ENCODE measurements at places on chromosomes 2 and 18.

GRCh38 chr2:96860065-96861029 lies 2.5 kb upstream of the ANKRD39 start:
- no peak for DNase-seq

- DNase-seq = no peak
These were observed 176.6 kb upstream of the CREB1 start for GRCh38 chr2:207352978-207353671.

GRCh38 chr2:200329798-200330197 lies 23.3 kb downstream of the SPATS2L start:
- no peak for DNase-seq

GRCh38 chr18:3121259-3121658 lies 98.5 kb downstream of the MYOM1 start:
- no peak for DNase-seq

- DNase-seq = no peak
These were observed 96.0 kb downstream of the HNMT start for GRCh38 chr2:138060301-138060635.

DNA sequence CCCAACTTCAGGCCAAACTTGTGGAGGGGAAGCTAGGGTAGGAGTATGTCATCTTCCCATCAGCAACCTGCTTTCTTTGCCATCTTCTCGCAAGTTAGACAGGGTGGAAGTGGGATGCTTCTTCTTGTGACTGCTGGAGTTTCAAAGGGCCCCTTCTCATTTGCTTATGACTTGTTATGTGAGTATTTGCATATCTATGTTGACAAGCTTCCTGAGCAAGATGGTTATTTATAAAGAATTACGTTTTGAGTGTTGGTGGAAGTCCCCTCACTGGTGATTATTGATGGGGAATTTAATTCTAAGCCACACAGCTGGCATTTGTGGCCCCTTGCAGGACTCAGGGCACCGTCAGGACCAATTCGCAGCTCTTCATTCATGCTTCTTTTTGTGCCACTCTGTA lies 791.0 kb downstream of the LRRTM4 start:
- no peak for DNase-seq

- no peak for DNase-seq
These were observed 8.5 kb downstream of the EVA1A start for GRCh38 chr2:75552222-75552621.

- no peak for DNase-seq
These were observed 2.0 kb downstream of the SLC38A11 start for GRCh38 chr2:164953279-164953678.

DNA sequence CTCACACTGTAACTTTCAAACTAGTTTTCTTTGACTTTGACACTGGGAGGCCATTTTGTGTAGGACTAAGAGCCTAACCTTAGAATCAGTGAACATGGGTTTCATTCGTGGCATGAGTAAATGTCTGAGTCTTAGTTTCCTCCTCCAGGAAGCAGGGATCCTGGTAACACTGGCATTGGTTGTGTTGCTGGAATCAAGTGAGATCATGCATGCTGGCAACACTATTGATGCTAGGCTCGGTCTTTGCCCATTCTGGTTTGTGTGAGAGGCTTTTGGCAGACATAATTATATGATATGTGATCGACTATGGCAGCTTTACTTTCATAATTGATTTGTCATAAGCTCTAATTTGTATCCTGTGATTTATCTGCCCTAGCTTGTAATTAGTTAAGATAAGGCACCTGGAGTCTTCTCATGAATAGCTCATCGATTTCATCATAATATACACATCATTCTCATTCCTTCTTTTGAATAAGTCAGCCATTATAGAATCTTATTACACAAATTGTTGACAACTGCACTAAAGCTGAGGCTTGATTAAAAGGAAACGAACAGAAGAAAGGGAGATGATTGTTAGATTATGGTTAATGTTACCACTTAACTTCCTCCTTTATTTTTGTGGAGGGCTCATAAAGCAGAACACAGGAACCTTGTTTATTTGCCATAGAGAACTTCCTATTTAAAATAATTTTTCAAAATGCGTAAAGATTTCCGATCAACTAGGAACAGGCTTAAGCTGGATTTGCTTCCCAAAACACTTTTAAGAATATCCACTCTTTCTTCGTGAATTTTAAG lies 12.6 kb downstream of the PPP1R1C start:
- peak; percentile 90 for DNase-seq

GRCh38 chr18:77079088-77079487 lies 53.5 kb downstream of the MBP start:
- DNase-seq = no peak

DNA sequence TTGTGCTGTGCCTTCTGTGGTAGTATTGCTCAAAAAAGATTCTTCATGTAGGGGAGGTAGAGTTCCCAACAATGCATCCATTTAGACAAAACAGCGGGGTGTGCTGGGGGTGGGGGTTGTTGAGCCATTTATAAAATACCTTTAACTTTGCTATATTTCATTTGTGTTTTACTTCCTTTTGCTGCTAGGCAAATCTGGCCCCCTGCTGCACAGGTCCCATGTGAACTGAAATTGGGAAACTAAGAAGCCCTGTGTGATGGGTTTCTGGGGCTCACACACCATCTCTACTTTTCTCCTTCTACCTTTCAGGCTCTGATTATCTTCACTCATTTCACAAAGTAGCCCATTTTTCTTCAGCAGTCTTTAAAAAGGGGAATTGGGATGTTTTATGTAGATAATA lies 52.7 kb upstream of the ITGA4 start:
- DNase-seq = no peak

GRCh38 chr2:29097569-29097968 lies 17.6 kb upstream of the CLIP4 start:
- DNase-seq = no peak

GRCh38 chr2:36993841-36994620 lies 27.7 kb upstream of the STRN start:
- DNase-seq = no peak

DNA sequence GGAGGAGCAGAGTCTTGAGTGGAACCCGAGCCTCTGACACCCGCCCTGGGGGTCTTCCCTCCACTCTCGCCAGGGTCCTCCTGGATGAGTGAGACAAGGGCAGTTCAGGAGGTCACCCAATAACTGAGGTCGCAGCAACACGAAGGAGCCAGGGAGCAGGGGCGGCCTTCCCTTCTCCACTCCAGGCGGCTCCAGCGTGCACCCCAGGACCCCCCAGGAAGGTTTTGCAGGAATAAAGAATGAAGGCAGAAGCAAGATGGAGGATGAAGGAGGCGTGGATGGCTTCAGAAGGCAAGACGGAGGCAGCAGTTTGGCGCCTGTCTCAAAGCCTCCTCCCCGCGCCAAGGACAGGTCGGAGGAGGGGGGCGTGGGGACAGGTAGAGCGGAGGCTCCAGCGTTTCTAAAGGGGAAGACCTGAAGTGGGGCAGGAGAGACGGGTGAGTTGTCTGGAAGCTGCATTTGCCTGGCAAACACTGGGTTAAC lies 579 bp upstream of the ITM2C start:
- no peak for DNase-seq

DNA sequence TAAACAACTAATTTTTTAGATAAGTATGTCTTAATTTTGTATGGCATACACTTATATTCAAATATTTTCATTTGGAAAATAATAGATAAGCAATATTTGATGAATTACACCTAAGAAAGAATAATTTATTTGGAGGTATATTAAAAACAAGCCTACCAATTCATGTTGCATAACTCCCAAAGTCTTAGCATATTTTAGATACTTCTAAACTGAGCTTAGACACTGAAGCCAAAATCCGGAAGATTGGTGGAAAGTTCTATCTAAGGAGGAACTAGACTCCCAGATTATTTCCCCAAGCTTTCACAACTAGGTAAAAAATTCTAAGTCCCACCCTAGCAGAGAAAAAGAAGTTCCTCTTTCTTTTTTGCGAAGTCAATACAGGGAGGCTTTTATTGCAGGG lies 221.0 kb upstream of the MMADHC start:
- no peak for DNase-seq

DNA sequence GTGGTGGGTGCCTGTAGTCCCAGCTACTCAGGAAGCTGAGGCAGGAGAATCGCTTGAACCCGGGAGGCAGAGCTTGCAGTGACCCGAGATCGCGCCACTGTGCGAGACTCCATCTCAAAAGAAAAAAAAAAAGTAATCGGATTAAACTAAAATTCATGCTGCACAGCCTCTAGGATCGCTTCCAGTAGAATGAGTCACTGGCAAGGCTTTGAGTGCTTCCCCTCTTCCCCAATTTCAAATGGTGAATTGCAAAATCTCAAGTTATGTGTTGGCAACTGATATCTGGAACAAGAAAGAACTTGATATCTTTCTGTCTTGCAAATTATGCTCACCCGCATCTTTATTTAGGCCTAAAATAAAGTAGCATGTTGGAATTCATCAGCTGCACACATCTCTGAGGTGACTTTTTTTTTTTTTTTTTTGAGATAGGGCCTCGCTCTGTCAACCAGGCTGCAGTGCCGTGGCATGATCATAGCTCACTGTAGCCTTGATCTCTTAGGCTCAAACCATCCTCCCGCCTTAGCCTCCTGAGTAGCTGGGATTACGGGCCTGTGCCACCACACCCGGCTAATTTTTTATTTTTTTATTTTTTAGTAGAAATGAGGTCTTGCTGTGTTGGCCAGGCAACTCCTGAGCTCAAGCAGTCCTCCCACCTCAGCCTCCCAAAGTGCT lies 12.7 kb downstream of the TTC39C start:
- no peak for DNase-seq

GRCh38 chr2:223203971-223204929 lies 152.3 kb downstream of the KCNE4 start:
- no peak for DNase-seq

GRCh38 chr2:126317790-126318431 lies 338.0 kb upstream of the GYPC start:
- no peak for DNase-seq

DNA sequence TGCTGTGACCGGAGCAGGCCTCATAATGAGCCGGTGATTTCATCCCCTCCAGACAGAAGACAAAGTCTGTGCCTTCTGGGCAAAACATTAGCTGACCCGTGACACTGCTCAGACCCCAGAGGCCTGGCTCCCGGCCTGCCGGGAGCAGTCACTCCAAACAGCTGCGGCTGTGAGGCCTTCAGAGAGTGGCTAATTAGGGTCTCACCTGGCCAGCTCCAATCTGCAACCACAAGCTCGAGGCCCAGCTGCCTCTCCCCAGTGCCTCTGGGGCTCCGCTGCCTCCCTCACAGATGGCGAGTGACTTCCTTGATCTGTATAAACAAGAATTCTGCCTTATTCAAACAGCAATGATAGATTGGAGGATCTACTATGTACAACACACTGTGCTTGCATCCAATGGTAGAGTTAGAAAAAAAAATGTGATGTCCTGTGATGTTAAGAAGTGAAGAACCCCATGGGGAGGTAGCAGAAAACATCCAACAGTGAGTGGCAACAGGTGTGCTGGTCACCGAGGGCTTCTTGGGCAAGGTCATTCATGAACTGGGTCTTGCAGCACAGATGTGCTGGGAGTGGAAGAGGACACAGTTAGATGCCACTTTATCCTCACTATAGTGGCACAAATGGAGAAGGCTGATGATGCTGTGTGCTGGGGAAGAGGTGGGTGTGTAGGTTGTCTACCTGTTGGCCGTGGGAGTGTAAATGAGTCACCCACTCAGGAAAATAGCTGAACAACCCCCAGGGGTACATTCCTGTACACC lies 98.2 kb upstream of the ASAP2 start:
- peak; percentile 43 for DNase-seq

GRCh38 chr2:147198651-147199171 lies 646.1 kb upstream of the ACVR2A start:
- no peak for DNase-seq

DNA sequence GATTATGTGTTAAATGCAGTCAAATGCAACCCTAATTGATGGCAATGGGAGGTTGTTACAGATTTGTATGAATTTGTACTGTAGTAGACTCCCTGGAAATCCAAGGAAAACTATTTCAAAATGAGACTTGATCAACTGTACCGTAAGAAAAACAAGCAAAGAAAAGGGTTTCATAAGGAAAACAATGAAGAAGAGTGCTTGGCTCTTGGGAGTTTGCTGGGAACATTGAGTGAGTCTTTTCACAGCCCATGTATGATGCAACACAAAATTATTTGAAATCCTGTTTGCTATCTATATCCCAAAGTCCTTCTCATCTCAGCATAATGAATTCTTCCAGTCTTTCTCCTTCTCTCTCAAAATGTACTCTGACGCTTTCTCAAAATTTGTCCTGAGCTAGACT lies 67.0 kb upstream of the OSR1 start:
- no peak for DNase-seq

DNA sequence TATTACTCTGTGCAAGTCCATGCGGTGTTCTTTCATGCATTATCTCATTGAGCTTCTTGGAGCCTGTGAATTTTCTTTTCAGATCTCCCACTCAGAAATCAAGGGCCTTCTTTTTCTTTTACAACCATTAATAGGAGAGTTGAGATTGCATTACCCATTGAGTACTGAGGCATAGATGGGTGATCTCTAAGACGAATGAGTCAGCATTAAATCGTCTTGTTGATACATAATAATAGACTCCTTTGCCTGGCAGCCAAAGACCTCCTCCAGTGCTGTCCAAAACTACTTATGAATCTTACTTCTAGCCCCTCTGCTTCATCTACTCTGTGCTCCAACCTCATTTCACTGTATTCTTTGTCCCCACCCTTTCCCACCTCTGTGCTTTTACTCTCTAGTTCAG lies 180.5 kb downstream of the AGPS start:
- DNase-seq = no peak

- DNase-seq = peak; percentile 82
These were observed 207.0 kb downstream of the ZNF407 start for GRCh38 chr18:74804677-74805076.

- no peak for DNase-seq
These were observed 63.5 kb downstream of the TCF4 start for GRCh38 chr18:55524353-55525073.
